ENCODE measurements at places on chromosomes 2 and 18.

- DNase-seq, result no peak
These were observed 122.2 kb downstream of the QPCT start for GRCh38 chr2:37466533-37467222.

- DNase-seq, result peak; percentile 65
These were observed 81.9 kb upstream of the COL5A2 start for GRCh38 chr2:189261431-189261841.

GRCh38 chr2:216606551-216607276 lies 26.5 kb upstream of the IGFBP2 start:
- no peak for DNase-seq

- no peak for DNase-seq
These were observed 183.5 kb downstream of the HNMT start for GRCh38 chr2:138147796-138148195.

GRCh38 chr2:16739778-16740581 lies 74.3 kb upstream of the CYRIA start:
- DNase-seq, result no peak

DNA sequence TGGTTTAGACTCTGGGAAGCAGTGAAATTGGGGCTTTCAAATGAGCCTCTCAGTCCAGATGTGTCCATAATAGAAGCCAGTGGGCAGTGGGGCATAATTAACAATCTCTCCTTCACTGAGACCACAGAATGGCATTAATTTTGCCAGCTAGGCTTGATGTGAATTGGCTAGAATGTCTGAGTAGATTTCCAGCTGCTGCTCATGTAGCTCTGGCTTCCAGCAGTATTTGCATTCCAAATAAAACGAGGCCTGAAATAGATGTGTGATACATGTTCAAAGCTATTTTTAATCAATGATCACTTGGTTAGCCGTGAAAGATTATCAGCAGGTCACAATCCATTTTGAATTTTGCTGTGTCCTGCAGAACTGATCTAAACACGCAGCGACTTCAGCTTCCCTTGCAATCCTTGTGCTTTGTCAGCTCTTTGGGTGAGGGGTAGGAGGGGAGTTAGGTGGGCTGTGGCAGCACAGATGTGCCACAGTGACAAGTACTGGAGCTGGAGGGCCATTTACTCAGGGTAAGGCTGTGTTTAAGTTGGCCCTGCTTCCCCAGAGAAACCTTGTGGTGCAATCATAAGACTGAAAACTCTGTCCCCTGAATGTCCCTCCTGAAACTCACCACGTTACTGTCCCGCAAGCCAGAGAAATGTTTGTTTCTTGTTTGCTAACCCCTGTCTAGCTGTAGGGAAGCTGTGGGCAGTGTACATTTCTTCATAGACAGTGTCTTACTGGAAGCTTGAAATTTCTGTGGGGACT lies 56.9 kb upstream of the TMEM178A start:
- DNase-seq, result no peak
